Stimulated activated memory B cell treated with anti-CD40 and anti-IgM and Interleukin-4, amounts not matched to agents 10 μg/mL and 1 μg/mL and 100 μg/mL, for 72 hours (primary cell): ENCODE measurements at places on chromosomes 16 and 17.

- no peak for ATAC-seq
These were observed 2.4 kb downstream of the ARHGDIA start for GRCh38 chr17:81868674-81869220.

GRCh38 chr17:82750241-82750908 lies 1.5 kb upstream of the TBCD start:
- ATAC-seq: no peak

DNA sequence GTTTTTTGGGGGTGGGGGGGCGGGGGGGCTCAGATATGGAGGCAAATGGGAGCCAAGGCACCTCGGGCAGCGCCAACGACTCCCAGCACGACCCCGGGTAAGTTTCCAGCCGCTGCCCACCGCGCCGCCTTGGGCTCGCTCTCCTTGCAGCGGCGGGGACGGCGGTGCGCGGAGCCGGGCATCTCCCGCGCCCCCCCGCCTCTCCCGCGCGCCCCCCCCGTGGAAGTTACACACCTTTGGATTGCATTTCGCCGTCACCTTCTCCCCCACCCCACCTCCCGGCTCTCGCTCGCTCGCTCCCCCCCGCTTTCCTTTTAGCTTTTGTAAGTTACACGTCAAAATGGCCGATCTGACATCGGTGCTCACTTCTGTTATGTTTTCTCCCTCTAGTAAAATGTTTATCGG lies 387 bp downstream of the MSI2 start:
- peak; percentile 15 for ATAC-seq

- no peak for ATAC-seq
These were observed 26.7 kb upstream of the ITGB4 start for GRCh38 chr17:75694536-75694935.

DNA sequence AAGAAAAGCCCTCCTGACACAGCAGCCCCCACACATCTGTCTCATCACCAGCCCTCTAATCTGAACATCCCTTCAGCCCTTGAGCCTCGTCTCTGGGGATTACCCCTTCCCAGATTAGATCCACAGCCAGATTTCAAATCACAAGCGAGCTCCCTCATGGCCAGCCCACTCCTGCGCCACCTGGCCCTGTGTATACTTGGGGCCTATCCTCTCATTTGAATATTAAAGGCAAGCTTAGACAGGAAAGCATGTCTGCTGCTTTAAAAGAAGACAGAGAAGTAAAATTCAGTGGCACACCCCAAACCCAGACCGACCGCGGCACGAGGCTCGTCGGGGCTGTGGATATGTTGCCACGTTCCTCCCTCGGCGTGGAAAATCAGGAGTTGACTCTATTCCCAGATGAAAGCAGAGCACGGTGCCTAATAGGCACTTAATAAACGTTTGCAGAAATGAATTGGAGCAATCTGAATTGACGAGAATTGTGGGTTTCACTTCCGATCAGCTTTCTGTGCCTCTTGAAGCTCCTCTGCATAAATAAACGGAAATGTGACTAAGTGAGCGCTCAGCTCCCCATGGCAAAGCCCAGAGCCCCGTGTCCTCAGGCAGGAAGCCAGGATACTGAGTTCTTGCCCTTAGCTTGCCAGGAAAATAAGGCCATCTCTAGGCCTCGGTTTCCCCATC lies 108.0 kb downstream of the CCDC182 start:
- peak; percentile 77 for ATAC-seq
